ENCODE measurements at places on chromosomes 5 and 9. TPM values are rescaled to one million over a fixed set of nuclear protein-coding genes. Genes with fewer than 3 reads are reported as not detected.

The PCDHA1 gene
- total RNA-seq = not detected

The CCL21 gene
- not detected for total RNA-seq

The ADAMTSL1 gene
- total RNA-seq = 255 TPM

The MUSK gene
- total RNA-seq = not detected

The C5orf52 gene
- not detected for total RNA-seq

The GARNL3 gene
- 0.43 TPM for total RNA-seq

The EPB41L4B gene
- 1.0 TPM for total RNA-seq

The THBS4 gene
- 0.43 TPM for total RNA-seq

The EIF4E1B gene
- not detected for total RNA-seq

The CSNK1A1 gene
- total RNA-seq = 415 TPM

The ACSL6 gene
- total RNA-seq = 0.11 TPM

The DOCK2 gene
- total RNA-seq = 10.4 TPM

The AQP7 gene
- total RNA-seq = not detected

The SH3GL2 gene
- total RNA-seq = not detected

DNA sequence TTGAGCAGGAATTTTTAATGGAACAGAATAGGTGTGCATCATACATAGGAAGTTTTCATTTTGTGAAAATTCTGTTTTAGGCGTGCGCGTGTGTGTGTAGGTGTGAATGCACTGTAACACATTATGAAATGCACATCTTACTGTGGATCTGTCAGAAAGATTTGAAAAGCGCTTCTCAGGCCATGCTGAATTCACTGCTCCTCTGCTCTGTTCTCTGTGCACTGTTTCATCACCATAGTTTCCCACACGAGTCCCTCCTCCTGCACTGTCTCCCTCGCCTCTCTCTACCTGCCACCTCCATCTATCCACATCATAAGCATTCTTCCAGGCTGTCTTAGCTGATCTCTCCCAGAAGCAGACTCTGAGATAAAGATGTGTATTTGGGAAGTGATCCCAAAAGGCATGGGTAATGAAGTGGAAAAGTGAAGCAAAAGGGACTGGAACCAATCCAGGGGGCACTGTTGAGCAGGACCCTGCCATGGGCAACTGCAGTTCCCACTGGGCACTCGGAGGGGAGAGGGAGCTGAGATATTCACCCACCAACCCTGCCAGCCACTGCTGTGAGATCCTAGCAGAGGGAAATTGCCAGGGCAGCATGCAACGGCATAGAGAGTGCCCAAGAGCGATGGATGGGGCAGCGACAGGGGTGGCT is 65.9 kb downstream of the GABBR2 start:
- DNase-seq = no peak

DNA sequence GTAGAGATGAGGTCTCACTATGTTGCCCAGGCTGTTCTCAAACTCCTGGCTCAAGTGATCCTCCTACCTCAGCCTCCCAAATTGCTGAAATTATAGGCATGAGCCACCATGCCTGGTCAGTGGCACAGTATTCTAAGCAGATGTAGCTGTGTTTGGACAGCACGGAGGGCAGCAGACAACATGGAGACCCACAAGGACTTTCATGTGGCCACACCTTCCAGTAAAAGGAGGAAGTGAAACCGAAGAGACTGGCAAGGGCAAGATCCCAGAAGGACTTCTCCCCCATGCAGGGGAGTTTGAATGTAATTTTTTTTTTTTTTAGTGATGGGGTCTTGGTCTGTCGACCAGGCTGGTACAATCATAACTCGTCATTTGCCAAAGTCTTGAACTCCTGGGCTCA is 172.2 kb downstream of the TRPM3 start:
- no peak for DNase-seq

DNA sequence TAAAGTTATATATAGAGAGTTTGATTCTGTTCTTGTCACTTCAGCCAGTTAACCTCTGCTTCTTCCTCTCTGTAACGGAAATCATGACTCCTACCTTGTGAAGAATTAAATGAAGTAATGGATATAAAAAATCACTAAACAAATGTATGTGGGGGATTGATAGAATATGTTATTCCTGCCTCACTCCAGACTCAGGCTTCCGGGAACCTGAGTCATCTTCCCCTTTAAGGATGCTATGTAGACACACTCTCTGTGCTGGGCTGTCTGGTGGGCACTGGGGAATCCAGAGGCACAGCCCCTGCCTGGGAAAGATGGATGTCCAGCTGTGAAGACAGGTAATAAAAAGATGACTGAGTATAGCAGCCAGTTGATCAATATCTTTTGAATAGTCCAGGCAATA is 77.4 kb downstream of the ZNF618 start:
- peak; percentile 55 for DNase-seq

DNA sequence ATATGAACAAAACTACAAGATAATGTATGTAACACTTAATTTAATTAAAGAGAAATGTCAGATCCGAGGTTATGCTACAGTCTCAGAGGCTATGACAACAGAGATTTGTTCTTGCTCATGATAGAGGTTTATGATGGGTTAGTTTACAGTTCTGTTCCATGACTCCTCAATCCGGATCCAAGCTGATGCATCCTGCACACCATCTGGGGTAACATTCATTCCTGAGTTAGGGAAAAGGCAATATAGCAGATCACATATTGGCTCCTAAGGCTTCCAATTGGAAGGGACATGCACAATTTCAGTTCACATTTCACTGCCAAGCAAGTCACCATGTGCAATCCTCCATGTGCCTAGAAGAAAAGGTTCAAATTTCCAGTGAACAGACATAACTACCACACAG is 40.4 kb downstream of the ABLIM3 start:
- DNase-seq = no peak

DNA sequence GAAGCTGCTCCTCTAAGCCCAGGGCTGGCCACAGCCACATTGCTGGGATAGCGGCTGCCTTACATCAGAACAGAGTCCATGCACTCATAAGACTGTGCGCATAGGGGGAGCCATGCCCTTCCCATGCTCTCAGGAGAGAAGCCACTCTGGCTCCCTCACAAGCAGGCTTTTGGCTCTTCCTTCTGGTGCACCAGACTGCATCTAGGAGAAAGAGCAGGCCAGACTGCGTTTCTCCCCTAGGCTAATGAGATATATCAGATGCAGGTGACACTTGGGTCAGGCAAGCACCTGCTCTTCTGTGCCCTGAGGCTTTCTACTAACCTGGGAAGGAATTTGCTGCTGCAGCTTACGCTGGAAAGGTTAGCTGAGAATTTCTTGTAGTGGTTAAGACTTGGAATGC is 43.2 kb upstream of the BRINP1 start:
- DNase-seq = no peak

- peak; percentile 45 for DNase-seq
Observed at GRCh38 chr5:138900281-138900965, 25.3 kb upstream of the LRRTM2 start.

- no peak for DNase-seq
Observed at GRCh38 chr9:79807971-79808370, 236.2 kb downstream of the TLE4 start.

DNA sequence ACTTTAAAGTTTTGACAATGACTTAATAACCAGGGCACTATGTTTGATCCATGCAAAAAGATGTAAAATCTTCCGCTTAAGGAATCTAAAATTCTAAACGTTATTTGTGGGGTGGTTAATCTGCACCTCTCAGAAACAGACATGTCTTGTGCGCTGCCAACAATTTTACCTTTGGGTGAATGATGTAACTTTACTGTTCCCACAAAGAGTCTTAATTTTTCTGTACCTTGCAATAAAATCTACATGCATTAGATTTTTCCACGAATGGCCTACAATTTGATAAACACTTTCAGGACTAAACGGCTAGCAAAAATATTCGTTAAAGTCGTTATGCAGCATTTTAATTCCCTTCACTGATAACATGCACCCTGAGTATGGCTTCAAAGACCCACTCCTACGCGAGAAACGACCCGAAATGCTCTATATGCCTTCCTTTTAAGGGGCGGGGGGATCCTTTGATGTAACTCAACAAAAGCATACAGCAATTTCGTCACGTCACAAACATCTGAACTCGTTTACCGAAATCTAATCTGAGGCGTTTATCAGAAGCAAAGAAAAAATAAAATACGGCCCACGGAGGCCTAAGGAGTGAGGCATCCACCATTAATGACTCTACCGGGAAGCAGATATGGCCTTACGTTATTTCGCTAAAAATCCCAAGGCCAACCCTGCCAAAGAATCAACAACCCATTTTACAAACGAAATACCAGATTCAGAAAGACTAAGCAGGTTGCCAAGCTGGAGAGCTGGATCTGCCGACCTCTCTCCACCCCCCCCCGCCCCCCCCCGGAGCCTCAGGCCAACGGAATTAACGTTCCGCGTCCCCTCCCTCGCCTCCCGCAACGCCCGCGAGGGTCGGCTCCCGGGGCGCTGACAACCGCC is 621 bp downstream of the AK6 start:
- DNase-seq = peak; percentile 60

DNA sequence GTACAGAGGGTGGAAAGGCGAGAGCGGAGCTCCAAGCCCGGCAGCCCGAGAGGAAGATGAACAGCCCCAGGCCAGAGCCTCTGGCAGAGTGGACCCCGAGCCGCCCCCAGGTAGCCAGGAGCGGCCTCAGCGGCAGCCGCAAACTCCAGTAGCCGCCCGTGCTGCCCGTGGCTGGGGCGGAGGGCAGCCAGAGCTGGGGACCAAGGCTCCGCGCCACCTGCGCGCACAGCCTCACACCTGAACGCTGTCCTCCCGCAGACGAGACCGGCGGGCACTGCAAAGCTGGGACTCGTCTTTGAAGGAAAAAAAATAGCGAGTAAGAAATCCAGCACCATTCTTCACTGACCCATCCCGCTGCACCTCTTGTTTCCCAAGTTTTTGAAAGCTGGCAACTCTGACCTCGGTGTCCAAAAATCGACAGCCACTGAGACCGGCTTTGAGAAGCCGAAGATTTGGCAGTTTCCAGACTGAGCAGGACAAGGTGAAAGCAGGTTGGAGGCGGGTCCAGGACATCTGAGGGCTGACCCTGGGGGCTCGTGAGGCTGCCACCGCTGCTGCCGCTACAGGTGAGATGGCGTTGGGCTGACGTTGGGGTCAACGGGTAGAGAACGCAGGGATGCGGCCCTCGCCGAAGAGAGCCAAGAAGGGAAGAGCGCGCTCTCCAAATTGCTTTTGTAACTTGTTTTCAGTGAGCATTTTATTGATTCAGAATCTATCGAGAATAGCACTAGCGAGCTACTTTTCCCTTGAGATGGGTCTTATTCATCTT is at the start of gene PTGER4:
Gene PTGER4 (plus strand): TSS at position 3 of the 769 bp plus-strand sequence. CDS start 1,079 bp downstream, outside the sequence.
- DNase-seq = no peak

GRCh38 chr9:77472646-77473045 is 175.5 kb downstream of the GNA14 start:
- DNase-seq = no peak

DNA sequence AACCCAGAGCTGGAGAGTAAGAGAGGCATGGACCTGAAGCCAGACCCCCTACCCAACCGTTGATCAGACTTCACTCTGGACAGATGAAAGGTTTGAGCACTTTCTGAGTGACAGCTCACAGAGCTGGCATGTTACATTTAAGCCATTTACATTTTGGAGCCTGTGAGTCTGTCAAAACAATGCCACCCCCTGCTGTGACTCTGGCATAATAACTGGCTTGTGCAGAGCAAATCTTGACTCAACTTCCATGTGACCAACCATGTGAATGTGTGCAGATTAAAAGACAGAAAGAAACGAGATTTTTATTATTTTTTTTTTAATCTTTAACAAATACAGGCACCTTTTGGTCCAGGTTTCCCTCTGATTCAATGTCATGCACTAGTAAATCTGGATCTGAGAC is 48.5 kb downstream of the MFAP3 start:
- peak; percentile 63 for DNase-seq

- no peak for DNase-seq
Observed at GRCh38 chr5:118919016-118919415, 69.3 kb downstream of the DTWD2 start.

GRCh38 chr5:160427607-160428006 is 6.0 kb downstream of the PTTG1 start:
- DNase-seq = no peak

DNA sequence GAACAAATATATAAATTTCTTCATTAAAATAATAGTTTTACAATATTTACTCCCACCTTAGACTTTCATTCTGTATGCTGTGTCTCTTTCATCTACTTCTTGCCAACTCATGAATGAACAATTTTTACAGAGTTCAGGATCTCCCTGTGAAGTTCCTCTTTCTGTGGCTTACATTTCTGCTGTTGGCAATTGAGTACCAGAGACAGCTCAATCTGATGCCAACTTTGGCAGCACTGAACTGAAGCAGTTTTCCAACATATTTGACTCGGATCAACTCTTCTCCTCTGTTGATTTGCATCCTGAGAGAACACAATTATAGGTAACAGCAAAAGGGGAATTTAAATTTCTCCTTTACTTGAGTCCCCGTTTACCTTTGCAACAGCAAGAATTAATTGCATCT is 1262.2 kb downstream of the EFNA5 start:
- DNase-seq = no peak

GRCh38 chr9:132141948-132142594 is 19.8 kb upstream of the NTNG2 start:
- DNase-seq = peak; percentile 17

- DNase-seq = no peak
Observed at GRCh38 chr5:114243281-114243971, 118.4 kb upstream of the KCNN2 start.

DNA sequence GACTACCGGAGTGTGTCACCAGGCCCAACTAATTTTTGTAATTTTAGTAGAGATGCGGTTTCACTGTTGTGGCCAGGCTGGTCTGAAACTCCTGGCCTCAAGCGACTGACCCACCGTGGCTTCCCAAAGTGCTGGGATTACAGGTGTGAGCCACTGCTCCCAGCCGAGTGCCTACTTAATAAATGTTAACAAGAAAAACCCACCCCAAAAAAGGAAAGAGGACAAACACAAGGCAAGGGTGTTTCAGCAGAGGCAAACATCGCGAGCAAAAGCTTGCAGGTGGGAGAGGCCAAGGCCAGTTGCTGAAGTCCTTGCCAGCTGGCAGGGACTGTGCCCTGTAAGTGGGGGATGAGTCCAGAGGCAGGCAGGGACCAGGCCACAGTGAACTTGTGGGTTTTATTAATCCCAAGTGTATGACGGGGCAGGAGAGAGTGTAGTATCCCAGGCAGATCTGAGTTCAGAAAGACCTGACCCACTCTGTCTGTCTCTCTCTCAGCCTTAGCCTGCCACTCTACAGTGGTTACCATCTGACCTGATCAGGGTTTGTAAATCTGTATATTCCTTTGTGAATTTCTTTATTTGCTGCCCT is 6.4 kb upstream of the FPGS start:
- DNase-seq = peak; percentile 52

GRCh38 chr5:115392611-115393010 is 96.2 kb upstream of the CCDC112 start:
- DNase-seq = peak; percentile 56
